ENCODE measurements at places on chromosomes 7 and 10.
A peak's percentile ranks its signal among the peaks of the same experiment; 100 is the strongest.

GRCh38 chr10:75764974-75765788 is 333.8 kb downstream of the LRMDA start:
- no peak for DNase-seq

DNA sequence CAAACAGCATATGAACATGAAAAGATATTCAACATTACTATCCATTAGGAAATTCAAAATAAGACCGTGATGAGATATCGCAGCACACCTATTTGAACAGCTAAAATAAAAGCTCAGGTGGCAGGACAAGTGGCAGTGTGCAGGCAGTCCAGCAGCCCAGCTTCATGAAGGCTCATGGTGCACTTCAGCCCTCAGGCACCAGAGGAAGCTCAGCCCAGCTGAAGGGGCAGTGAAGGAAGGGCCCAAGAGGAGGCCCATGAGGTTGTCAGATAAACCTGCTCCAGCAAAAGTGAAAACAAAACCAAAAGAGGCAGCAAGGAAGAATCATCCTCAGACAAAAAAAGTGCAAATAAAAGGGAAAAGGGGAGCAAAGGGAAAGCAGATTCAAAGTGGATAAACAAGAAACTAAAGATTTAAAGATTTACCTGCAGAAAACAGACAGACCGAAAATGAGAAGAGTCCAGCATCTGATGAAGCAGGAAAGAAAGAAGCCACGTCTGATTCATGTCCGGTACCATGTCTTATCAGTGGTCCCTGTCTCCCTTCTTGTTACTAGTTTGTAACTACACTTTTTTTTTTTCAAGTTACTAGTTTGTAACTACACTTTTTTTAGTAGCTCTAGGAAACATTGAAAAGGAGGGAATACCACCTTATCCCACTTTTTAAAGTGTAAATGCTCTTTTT is 15.0 kb upstream of the FAM24B start:
- DNase-seq = no peak

DNA sequence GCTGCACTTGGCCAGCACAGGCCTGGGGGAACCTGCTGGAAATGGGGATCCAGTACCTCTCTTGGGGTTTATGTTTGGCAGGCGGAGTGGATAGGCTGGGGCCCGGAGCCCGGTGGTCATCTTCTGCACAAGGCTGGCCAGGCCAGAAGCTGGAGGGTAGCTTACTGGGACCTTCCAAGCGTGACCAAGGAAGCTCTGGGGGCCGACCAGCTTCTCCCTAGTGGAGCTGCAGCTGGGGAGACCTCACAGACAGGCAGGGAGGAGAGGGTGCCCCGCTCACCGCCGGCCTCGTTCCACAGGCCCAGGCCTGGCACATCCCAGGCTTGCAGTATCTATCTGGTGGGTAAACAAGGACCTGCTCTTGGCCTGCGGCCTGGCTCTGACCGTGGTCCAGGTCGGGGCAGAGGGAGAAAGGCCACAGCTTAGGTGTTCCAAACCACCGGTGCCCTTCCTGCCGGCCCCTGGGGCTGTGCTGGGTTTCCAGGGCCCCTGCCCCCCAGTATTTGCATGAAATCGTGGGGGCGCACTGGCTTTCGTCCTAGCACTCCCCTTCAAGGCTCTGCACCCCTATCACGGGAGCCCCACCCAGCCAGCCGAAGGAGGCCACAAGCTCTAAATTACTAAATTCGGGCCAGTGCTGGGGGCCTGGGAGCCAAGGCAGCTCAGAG is 1.5 kb upstream of the ELFN1 start:
- DNase-seq = no peak

GRCh38 chr10:97050956-97051496 is 134.7 kb downstream of the SLIT1 start:
- no peak for DNase-seq

- DNase-seq = no peak
These were observed 70.0 kb upstream of the PHYHIPL start for GRCh38 chr10:59106441-59106840.

GRCh38 chr7:633381-634018 is 93.0 kb upstream of the DNAAF5 start:
- no peak for DNase-seq

GRCh38 chr7:106604303-106604924 is 56.5 kb downstream of the CCDC71L start:
- peak; percentile 28 for DNase-seq

- no peak for DNase-seq
These were observed 534.1 kb downstream of the SDK1 start for GRCh38 chr7:3835109-3835508.

DNA sequence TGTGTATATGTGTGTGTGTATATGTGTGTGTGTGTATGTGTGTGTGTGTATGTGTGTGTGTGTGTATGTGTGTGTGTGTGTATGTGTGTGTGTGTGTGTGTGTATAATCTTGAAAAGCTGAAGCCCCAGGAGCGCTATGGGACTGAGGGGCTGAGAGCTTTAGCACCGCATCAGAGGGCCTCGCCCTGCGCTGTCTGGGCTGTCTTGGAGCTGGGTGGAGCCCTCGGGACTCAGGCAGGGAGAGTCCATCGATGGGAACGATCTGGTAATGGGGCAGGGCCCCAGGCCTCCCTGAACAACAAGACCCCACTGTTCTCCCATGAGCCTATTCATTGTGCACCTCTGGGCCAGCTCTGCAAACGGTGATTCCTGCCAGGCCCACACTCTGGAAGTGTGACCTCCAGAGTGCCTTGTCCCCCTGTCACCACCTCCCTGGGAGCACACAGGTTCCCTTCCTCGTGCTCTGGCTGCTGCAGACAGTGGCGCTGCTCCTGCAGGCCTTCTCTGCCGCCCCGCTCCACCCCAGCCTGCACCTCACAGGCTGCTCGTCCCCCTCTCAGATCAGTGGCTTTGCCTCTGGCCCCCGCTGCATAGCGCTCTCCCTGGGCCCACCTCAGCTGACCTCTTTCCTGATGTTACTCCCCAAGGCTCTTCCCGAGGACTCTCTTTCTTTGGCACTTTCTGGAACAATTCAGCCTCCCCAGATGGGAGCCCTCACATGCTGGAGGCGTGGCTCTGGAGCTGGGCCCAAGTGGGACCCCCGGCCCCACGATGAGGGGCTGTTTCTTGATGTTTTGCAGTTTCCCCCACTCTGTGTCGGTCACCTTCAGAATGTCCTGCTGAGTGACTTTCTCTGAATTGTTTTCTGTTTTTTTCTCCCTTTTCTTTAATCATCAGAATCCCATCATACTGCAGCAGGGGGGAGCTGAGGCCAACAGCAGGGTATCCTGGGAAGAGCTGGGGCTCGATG is 542.2 kb upstream of the FOXK1 start:
- DNase-seq = no peak

GRCh38 chr7:30352169-30352568 is 67.8 kb downstream of the ZNRF2 start:
- DNase-seq = no peak

- DNase-seq = no peak
These were observed 35.2 kb upstream of the HSPB1 start for GRCh38 chr7:76267107-76267893.

GRCh38 chr10:127962205-127962604 is 55.3 kb downstream of the PTPRE start:
- DNase-seq = no peak

DNA sequence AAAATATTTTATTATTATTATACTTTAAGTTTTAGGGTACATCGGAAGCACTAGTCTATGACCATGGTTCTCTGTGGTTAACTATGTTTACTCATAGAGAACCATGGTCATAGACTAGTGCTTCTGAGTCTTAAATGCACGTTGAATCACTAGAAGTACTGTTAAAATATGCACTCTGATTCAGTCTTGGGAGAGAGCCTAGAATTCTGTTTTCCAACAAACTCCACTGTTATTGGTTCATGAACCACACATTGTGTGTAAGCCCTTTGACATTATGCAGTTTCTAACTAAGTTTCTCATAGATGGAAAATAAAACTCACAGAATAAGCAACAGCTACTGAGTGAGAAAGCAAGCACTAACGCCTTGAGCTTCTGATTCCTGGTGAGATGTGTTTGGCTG is 1120.6 kb downstream of the SORCS1 start:
- no peak for DNase-seq

DNA sequence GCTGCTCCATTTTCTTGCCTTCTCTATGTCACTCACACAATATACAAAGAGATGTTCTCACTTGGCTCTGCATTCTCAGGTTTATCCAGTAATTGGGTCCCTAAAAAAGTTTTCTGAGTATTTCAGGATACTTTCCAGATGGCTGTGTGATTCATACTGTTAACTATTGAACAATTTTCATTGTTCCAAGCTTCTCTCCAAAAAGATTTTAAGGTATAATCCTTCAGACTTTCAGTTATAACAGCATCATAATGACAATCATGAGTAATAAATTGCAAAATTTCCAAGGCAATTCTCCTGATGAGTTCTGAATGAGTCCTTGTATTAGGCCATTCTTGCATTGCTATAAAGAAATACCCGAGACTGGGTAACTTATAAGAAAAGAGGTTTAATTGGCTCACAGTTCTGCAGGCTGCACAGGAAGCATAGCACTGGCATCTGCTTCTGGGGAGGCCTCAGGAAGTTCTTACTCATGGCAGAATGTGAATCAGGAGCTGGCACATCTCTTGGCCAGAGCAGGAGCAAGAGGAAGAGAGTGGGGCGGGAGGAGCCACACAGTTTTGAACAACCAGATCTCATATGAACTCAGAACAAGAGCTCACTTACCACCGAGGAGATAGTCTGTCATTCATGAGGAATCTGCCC is 148.1 kb downstream of the SLC16A9 start:
- no peak for DNase-seq

DNA sequence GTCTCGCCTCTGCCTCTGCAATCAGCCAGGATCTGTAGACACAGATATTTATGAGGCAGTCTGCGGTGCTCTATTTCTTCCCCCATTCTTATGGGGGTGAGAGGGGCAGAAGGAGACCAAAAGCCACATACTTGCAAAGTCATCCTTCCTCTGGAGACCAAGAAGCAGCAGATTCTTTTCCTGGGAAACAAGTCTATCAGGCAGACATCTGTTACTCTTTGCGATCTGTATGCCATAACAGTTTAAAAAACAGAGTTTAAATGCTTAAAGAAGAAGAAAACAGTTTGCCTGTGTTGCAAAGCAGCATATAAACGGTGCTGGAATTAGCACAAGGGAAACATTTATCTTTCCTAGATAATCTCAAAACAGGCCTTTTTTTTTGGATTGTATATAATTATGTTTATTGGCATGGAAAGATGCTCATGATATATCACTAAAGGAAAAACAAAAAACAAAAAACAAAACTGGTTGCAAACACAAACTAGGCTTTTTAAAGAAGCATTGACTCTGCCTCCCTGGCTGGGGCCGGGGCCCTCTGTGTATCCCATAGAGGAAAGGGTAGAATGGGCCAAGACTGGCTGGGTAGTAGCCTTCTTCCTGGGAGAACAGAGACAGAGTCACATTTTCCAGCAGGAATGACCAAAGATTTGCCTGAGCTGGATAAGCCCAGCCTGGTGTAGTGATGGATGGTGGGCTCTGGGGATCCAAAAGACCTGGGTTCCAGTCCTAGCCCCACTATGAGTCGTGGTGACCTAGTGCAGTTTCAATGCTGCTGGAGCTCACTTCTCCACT is 50.4 kb downstream of the RGS10 start:
- no peak for DNase-seq

DNA sequence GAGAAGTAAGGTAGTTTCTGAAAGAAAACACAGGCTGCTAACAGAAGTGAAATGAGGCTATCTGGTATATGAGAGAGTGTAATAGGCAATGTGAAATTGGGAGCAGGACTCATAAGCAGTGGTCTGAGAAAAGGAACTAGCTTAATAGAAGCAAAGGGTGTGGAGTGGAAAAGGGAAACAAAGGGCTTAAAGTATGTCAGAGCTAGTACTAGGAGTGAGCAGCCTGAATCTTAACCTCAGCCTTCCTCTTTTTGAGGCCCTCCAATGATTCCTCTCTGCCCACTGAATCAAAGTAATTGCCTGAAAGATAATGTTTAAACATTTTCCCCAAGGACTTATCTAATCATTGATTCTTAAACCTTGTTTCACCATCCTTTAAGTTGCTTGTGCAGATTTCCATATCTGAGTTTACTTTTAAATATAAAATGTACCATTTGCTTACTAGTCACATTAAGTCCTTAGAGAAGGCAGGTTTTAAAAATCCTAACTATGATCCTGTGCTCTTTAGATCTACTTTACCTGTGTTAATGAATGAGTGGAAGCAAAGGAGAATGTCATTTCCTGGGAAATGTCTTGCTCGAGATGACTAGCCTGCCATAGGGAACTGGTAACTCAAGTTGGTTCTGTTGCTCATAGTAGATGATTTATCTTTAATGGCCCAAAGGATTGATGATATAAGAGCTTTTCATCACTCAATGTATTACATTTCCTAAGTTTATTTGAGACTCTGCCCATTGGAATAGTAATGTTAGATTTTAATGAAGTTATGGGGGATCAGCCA is 155.0 kb downstream of the SKAP2 start:
- DNase-seq = no peak

DNA sequence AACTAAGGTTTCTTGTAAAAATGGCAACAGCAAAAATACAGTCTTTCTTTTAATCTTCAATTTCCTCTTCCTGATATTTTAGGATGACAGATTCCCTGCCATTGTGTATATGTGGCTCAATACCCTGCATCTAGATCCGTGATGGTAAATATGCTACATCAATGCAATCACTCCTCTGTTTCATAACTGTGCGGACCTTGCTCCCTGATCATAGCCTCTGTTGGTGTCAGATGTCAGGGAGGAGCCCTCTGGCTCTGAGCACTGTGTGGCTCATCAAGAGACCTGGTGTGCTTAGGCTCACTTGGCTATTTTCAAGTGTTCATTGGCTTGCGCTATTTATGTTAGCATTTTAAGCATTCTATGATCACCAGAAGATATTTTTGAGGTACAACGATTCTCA is 33.0 kb upstream of the AGR3 start:
- DNase-seq = no peak

- no peak for DNase-seq
These were observed 32.0 kb upstream of the BMPR1A start for GRCh38 chr10:86724445-86724844.

- no peak for DNase-seq
These were observed 670 bp upstream of the RBM33 start for GRCh38 chr7:155643804-155644177.

DNA sequence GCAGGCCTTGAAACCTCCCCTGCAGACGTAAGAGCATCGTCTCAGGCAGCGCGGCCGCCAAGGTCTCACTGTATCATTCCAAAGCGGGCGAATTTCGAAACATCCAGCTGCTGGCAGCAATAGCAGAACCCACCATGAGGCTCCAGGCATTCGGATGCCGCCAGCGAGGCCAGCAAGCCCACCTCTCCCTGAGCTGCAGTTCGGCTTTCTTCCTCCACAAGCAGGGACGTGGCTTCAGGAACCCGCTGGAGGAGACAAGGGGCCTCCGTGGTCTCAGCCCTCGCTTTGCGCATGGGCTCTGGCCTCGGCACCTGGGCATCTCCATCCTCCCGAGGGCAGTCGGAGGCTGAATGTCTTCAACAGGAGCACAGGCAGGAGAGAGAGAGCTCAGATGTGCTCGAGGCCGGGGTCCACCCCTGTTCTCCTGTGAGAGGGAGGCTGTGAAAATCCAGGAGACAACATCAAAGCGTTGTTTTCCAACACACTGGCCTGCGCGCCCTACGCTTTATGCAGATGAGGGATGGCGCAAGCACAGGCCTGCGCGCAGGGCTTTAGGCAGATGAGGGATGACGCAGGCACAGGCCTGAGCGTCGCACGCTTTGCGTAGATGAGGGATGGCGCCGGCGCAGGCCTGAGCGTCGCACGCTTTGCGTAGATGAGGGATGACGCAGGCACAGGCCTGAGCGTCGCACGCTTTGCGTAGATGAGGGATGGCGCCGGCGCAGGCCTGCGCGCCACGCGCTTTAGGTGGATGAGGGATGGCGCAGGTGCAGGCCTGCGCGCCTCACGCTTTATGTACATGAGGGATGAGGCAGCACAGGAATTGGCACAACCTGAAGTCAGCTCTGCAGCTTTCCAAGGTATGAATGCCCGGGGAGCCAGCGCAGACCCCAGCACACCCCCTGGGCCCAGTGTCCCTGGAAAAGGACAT is 103.2 kb downstream of the WDR37 start:
- DNase-seq = no peak
